ENCODE measurements at places on chromosomes 11 and 22.

DNA sequence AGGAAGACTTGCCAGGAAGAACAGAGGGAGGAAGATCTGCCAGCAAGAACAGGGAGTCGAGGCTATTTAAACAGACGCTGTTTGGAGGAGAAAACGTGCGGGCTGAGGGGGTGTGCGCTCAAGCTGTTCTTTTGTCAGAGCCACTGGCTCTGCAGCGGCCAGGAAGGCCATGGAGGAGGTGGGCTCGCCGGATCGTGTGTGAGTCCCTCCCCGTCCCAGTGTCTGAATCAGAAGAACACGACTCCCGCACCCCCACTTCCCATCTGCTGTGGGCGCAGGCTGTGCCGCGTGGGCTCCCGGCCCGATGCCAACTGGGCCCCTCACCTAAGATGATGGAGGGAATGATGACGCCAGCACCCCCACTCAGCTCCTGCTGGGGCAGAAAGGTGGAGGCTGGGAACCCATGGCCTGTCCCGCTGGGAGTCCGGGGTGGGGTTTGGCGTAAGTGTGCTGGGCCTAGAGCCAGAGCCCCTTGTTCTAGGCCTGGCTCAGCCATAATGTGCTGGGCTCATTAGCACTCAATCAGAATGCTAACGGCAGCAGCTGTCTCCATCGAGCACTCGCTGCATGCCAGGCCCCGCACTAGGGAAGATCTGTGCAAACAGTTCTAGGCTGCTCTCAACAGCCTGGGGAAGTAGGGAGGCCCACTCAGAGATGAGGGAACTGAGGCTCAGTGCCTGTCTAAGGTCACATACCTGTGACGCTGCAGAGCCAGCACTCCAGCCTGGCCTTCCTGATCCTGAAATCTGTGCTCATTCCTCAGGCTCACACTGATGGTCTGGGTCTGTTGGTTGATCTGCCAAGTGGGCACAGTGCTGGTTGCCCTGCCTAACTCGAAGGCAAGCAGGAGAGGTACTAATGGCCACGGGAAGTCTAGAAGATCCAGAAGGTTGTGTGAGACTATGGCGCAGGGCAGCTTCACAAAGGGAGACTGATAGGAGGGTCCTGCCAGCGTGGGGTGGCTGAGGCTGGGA, 11.5 kb downstream of the NPTXR start:
- H3K36me3 ChIP-seq = no peaks in the 10 kb centered on the region
- no peak for DNase-seq
- no peak overlapping the region for H3K4me3 ChIP-seq
- no peaks in the 10 kb centered on the region for H3K4me1 ChIP-seq
- no peaks in the 10 kb centered on the region for H3K27me3 ChIP-seq

GRCh38 chr11:57476757-57477506, 16.6 kb downstream of the RTN4RL2 start:
- H3K36me3 ChIP-seq = no peaks in the 10 kb centered on the region
- no peak for DNase-seq
- H3K4me3 ChIP-seq = peak overlapping the region; percentile 78
- H3K27me3 ChIP-seq = no peaks in the 10 kb centered on the region
- H3K27ac ChIP-seq = peak overlapping the region; percentile 69

GRCh38 chr11:19353287-19353850, 112.6 kb upstream of the E2F8 start:
- no peak overlapping the region for H3K4me3 ChIP-seq
- H3K4me1 ChIP-seq = no peaks in the 10 kb centered on the region
- H3K27ac ChIP-seq = no peak overlapping the region
- no peak for DNase-seq
- H3K36me3 ChIP-seq = no peaks in the 10 kb centered on the region

DNA sequence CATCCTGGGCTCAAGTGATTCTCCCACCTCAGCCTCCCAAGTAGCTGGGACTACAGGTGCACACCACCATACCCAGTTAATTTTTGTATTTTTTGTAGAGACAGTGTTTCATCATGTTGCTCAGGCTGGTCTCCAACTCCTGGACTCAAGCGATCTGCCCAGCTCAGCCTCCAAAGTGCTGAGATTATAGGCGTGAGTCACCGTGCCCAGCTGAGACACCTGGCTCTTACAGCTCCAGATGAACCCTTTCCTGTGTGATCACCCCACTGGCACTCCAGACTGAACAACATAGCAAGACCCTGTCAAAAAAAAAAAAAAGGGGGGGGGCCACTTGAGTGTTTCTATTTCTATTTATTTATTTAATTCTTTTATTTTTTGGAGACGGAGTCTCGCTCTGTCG, 1.0 kb upstream of the ADSL start:
- no peak for DNase-seq
- no peaks in the 10 kb centered on the region for H3K36me3 ChIP-seq
- peak overlapping the region; percentile 76 for H3K4me3 ChIP-seq
- peak overlapping the region; percentile 74 for H3K27ac ChIP-seq
- H3K4me1 ChIP-seq = peaks cover 10% of the 10 kb centered on the region

GRCh38 chr11:14423633-14424032, 64.7 kb upstream of the RRAS2 start:
- H3K36me3 ChIP-seq = no peaks in the 10 kb centered on the region
- no peak overlapping the region for H3K27ac ChIP-seq
- H3K4me1 ChIP-seq = no peaks in the 10 kb centered on the region

DNA sequence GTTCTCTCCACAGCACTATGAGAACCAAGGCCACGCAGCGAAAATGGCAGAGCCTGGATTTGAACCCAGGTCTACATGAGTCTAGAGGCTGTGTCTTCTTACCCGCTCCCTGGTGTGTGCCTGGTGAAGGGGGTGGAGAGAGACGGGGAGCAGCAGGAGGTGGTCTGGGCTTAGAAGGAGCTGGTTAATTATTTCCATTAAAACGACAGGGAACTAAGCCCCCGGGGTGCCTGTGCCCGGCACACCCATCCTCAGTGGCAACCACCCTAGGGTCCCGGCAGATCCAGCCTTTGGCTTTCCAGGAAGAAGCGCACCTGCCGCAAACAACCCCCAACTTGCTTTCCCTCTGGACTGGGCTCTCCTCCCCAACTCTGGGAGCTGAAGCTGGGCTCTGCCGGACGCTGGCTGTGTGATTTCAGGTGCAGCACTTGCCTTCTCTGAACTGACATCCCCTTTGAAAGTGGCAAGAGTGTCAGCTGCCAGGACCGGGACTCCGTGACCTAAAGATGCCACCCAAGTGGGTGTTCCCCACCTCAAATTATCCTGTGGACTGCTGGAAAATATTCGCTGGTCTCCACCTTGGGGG, 35.8 kb downstream of the MN1 start:
- H3K27me3 ChIP-seq = no peaks in the 10 kb centered on the region

- H3K4me1 ChIP-seq = no peaks in the 10 kb centered on the region
- no peak for DNase-seq
- H3K36me3 ChIP-seq = no peaks in the 10 kb centered on the region
- peak overlapping the region; percentile 74 for H3K27ac ChIP-seq
- H3K27me3 ChIP-seq = no peaks in the 10 kb centered on the region
- peak overlapping the region; percentile 1 for H3K4me3 ChIP-seq
These were observed 13.7 kb downstream of the ARAP1 start for GRCh38 chr11:72738199-72739141.

DNA sequence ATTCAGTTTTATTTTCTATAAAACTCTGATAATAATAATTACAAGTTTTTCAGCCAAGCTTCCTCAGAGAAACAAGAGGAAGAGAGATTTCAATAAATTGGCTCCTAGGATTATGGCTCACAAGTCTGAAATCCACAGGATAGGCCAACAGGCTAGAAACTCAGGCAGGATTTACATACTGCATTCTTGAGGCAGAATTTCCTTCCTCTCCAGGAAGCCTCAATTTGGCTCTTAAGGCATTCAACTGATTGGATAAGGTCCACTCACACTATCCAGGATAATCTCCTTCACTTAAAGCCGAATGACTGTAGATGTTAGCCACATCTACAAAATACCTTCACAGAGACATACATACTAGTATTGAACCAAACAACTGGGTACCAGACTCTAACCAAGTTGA, 120.3 kb upstream of the FAT3 start:
- DNase-seq = no peak
- H3K27ac ChIP-seq = no peak overlapping the region
- no peak overlapping the region for H3K4me3 ChIP-seq
- H3K4me1 ChIP-seq = no peaks in the 10 kb centered on the region

GRCh38 chr11:72969894-72970335, 155.7 kb downstream of the ATG16L2 start:
- no peak for DNase-seq
- no peak overlapping the region for H3K27ac ChIP-seq
- H3K36me3 ChIP-seq = no peaks in the 10 kb centered on the region

- DNase-seq = no peak
- no peak overlapping the region for H3K27ac ChIP-seq
- no peaks in the 10 kb centered on the region for H3K36me3 ChIP-seq
- no peaks in the 10 kb centered on the region for H3K27me3 ChIP-seq
- H3K4me3 ChIP-seq = no peak overlapping the region
These were observed 74.9 kb upstream of the RAG2 start for GRCh38 chr11:36672815-36673450.

DNA sequence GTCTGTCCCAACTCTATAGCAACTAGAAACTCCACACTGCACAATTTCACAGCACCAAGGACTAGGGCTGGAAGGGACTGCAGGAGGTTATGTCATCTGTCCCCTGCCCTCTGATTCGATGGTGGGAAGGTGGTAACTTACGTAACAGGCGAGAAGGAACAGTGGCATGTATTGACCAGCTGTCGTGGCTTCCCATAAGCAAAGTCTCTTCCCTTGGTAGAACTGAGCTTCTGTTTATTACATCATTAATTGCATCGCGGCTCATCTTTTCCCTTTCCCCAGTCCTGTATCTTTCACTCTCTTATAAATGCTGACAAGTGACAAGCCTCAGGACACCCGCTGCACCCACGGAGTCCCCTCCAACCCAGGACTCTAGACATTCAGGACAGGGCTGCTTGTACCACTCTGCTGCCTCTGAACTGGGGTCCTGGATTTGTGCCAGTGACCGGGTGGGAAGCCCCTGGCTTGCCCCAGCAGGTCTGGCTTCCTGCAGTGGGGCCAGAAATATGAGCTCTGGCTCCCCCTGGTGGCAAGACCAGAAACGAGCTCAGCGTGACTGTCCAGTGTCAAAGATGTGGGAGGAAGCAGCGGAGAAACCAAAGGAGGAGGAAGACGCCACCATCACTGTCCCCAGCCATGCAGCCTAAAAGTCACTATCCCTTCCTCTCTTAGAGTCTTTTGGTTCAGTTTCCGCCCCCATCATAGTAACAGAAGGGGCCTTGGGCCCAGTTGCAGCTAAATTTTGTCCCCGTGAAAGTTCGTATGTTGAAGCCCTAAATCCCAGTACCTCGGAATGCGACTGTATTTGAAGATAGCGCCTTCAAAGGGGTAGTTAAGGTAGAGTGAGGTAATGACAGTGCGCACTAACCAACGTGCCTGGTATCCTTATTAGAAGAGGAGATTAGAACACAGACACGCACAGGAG, 84.5 kb downstream of the ISX start:
- peak; percentile 27 for DNase-seq
- H3K4me1 ChIP-seq = no peaks in the 10 kb centered on the region
- H3K27ac ChIP-seq = no peak overlapping the region
- no peaks in the 10 kb centered on the region for H3K27me3 ChIP-seq
- no peaks in the 10 kb centered on the region for H3K36me3 ChIP-seq

DNA sequence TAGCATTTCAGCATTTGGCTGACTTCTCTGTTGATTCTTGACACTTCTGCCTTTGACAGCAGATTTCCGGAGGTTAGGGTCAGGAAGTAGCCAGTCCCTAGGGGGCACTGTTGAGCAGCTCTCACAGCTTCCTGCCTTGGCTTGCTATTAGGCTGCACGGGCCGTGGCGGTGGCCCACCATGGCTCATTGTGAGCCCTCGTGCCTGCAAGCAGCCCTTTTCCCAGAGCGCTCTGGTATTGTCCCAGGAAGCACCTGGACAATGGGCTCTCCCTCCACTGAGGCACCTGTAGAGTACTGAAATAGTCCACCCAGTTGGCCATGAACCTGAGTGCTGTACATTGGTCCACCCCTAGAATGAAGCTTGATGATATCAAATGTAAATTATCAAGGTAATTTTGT, 100.2 kb upstream of the GAL start:
- no peaks in the 10 kb centered on the region for H3K27me3 ChIP-seq
- no peaks in the 10 kb centered on the region for H3K4me1 ChIP-seq
- H3K4me3 ChIP-seq = no peak overlapping the region
- DNase-seq = no peak

- no peaks in the 10 kb centered on the region for H3K36me3 ChIP-seq
- peaks cover 66% of the 10 kb centered on the region for H3K27me3 ChIP-seq
- no peak for DNase-seq
These were observed 439 bp downstream of the LMO1 start for GRCh38 chr11:8263109-8263768.

DNA sequence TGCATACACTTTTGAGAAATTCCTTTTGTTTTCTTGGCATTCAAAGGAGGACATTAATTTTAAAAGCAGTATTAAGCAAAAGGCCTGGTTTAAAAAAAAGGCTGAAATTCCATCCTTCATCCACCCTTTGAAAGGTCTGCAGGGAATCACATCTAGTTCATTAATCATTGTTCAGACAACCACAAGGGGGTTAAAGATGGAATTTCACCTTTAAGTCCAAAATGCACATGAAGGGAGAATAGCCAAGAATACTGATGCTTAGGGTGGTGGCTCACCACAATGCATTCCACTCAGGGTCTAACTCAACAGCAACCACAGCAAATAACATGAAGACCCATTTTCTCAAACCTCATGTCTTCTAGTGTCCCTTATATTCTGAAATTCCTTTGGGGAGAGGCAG, 256.9 kb downstream of the CADM1 start:
- no peaks in the 10 kb centered on the region for H3K27me3 ChIP-seq
- H3K4me3 ChIP-seq = no peak overlapping the region
- DNase-seq = no peak
- H3K36me3 ChIP-seq = no peaks in the 10 kb centered on the region
- no peaks in the 10 kb centered on the region for H3K4me1 ChIP-seq

DNA sequence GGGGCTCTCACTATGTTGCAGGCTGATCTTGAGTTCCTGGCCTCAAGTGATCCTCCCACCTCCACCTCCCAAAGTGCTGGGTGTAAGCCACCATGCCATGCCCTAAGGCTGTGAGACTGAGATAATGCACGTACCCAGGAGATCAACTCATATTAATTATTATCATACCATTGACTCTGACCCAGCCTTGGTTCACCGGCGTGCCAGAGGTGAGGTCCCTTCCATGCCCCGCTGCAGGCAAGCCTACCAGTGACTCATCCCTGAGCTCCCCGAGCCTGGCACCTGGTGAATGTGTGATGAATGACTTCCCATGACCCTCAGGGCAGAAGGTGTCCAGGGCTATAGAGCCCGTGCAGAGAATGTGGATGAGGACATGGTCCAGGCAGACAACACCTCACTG, 12.1 kb downstream of the GAL3ST1 start:
- no peak for DNase-seq
- H3K27me3 ChIP-seq = no peaks in the 10 kb centered on the region

DNA sequence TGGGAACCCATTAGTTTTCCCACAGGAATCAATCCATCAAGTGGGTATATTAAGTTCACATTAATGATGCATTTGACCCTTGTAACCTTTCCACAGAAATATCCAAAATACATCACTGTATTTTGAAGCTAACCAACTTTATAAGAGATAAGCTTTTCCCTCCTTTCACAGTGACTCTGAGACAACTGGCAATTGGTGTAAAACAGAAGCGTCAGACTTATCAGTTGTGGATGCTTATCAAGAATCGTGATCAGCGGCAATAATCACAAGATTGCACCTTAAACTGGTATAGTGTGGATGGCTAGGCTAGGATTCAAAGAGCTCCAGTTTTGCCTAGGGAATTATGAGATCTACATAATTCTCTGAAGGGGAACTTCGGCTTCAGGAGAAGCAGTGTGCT, 73.1 kb downstream of the USP35 start:
- no peak overlapping the region for H3K27ac ChIP-seq
- no peak overlapping the region for H3K4me3 ChIP-seq
- no peak for DNase-seq
- no peaks in the 10 kb centered on the region for H3K36me3 ChIP-seq
- H3K4me1 ChIP-seq = peaks cover 4% of the 10 kb centered on the region
- H3K27me3 ChIP-seq = no peaks in the 10 kb centered on the region

All from breast epithelium (tissue), 4 donors.